ENCODE measurements at places on chromosomes 2 and 18.

GRCh38 chr2:11761259-11761658 lies 14.8 kb downstream of the LPIN1 start:
- no peak for DNase-seq

DNA sequence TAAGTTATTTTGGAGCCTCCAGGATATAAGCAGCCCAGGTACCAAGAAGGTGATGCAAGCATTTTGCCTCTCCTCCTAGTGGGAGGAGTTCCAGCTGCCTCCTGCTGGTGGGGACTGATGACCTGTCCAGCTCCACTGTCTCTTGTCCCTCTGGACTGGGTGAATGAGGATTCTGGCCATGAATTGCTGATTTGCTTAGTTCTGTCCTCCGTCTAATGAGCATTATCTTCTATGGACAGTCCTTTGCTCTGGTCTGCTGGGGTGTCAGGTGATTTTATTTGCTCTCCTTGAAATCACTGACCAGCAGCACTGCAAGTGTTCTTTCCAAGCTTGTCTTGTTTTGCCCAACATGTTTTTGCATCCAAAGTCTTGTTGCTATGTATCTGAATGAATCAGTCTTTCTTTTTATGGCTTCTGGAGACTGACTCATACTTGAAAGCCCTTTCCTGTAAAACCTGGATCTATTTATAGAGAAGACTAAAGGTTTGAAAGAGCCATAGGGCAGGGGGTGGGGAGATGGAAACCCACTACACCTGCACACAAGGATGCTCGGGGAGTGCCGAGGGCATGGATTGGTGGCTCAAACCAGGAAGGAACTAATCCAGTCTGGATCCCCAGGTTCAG lies 40.5 kb upstream of the EFHD1 start:
- no peak for DNase-seq

GRCh38 chr2:238741277-238741676 lies 106.6 kb upstream of the TWIST2 start:
- no peak for DNase-seq

- DNase-seq, result no peak
These were observed 7.9 kb upstream of the INPP4A start for GRCh38 chr2:98436734-98437133.

DNA sequence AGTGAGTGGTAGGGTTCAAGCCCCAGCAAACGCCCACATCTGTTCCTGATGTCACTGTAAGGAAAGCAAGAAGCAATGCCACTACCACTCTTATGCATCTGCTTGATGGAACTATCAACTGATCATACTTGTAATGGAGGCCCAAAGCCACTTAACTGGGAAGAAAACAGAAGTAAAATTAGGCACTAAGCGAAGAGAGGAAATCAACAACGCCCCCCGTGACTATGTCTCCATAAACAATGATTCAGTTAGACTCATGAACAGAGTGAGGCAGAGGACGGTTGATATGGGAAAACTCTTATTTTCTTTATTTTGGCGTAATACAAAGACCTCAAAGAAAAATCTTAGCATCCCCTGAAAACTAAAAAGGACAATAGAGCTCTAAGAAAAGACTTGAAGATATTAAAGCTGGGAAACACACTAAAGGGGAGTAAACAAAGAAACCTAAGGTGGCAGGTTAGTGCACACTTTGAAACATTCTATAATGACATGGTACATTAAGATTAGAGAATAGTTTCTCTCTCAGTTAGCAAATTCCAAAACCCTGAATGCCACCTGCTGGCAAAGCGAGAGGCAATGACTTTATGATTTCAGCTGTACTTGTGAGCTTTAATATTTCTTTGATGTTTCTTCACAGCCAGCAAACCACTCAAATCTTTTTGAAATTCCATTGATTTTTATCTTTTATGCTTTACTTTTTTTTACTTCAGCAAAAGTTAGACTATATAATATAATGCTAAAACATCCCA lies 86.5 kb downstream of the LRP2 start:
- no peak for DNase-seq

- no peak for DNase-seq
These were observed 237.4 kb downstream of the CAMKMT start for GRCh38 chr2:44599130-44599529.

DNA sequence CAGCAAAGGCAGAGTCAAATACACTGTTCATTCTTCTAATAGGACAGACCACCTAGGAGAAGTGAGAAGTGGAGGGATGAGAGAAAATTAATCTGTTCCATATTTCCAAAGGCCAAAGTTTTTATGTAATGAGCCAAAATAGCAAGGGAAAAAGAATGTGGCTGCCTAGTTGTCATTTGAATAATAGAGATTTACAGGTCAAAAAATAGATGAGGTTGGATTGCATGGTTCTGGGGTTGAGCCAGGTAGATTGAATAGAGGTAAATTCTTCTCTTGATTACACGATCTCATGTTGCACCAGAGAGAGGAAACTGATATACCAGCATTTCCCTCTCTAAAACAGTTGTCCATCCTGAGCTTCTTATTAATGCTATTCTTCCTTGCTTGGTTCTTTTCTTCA lies 325.8 kb downstream of the CCDC178 start:
- no peak for DNase-seq

- DNase-seq, result no peak
These were observed 10.0 kb upstream of the APCDD1 start for GRCh38 chr18:10444314-10445006.

- DNase-seq, result no peak
These were observed 824.0 kb upstream of the ID2 start for GRCh38 chr2:7857904-7858303.

DNA sequence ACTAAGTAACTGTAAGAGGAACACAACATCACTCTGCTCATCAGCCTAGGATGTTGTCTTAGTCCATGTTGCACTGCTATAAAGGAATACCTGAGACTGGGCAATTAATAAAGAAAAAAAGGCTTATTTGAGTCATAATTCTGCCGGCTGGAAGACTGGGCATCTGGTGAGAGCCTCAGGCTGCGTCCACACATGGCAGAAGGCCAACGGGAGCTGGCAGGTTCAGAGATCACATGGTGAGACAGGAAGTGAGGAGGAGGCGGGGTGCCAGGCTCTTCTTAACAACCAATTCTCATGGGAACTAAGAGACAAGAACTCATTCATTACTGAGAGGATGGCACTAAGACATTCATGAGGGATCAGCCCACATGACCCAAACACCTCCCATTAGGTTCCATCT lies 46.8 kb downstream of the EPG5 start:
- no peak for DNase-seq
